ENCODE measurements at places on chromosomes 3 and 15.
A peak's percentile ranks its signal among the peaks of the same experiment; 100 is the strongest.

- no peak for DNase-seq
Observed at GRCh38 chr3:32305361-32305876, 66.9 kb downstream of the CMTM8 start.

GRCh38 chr3:52532517-52532837, 1.2 kb downstream of the NT5DC2 start:
- no peak for DNase-seq

DNA sequence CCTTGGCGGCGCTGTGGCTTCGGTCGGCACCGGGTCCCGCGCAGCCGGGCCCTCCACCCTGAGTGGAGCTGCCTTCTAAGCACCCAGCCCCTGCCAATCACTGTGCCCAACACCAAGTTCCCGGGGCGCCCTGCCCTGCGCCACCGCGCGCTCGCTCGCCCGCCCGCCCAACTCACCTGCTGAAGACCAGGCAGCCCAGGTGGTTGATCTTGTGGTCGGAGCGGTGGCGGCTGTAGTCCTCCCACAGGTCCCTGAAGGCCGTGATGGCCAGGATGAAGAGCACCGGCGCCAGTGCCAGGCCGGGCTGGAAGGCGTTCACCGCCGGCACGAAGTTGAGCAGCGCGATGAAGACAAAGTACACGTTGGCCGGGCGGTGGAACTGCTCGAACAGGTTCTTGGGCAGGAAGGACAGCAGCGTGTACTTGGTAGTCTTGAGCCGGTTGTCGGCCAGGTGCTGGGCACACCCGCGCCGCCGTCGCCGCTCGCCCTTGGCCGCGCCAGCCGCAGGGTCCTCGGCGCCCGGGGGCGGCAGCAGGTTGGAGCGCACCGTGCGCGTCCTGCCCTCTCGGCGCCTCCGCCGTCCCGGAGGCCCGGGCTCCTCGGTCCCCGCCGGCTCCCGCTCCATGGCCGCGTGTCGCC, 536 bp downstream of the ATP10A start:
- no peak for DNase-seq

DNA sequence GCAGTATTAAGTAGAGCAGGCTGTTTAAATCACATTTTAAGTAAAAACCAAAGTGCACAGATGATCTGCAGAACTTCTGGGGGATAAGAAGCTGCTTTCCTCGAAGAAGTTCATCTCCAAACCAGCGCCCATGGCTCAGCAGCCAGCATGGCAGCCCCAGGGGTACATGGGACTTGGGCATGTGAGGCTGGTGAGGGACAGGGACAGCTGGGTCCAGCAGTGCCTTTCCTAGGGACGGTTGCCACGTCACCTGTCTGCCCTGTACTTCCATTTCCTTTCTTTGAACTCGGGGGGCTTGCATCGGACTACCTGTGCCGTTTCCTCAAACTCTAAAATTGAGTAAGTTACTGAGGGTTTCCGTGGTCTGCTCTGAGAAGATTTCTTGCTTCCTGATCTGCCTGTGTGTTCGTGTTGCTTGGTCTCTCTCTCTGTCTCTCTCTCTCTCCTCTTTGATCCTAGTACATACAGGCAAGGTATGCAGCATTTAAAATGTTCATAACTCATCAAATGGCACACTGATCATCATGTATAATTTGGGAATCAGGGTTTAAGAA, 67.6 kb downstream of the IGF1R start:
- no peak for DNase-seq

GRCh38 chr3:172082269-172082668, 42.9 kb downstream of the FNDC3B start:
- DNase-seq, result no peak

- peak; percentile 52 for DNase-seq
Observed at GRCh38 chr3:49339581-49339940, 292 bp downstream of the USP4 start.

DNA sequence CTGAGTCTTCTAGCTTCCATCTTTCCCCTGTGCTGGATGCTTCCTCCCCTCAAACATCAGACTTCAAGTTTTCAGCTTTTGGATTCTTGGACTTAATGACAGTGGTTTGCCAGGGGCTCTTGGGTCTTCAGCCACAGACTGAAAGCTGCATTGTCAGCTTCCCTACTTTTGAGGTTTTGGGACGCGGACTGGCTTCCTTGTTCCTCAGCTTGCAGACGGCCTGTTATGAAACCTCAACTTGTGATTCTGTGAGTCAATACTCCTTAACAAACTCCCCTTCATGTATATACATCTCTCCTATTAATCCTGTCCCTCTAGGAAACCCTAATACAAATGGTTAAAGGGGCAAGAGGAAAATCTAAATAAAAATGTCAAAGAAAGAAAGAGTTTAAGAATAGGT, 100.1 kb downstream of the ABI3BP start:
- no peak for DNase-seq

- no peak for DNase-seq
Observed at GRCh38 chr3:30620402-30621360, 14.3 kb downstream of the TGFBR2 start.

DNA sequence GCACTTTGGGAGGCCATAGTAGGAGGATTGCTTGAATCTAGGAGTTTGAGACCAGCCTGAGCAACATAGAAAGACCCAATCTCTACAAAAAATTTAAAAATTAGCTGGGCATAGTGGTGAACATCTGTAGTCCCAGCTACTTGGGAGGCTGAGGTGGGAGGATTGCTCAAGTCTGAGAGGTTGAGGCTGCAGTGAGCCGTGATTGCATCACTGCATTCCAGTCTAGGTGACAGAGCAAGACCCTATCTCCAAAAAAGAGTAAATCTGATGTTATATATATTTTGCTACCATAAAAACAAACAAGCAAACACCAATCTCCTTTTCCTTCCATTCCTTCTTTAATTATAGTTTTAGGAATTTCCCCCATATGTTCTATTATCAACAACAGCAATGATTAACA, 74.2 kb upstream of the RNU6-1 start:
- DNase-seq, result no peak

Data from DMS53 (cell line).